ENCODE measurements at places on chromosomes 4 and X. TPM values are rescaled to one million over a fixed set of nuclear protein-coding genes. Genes with fewer than 3 reads are reported as not detected.

DNA sequence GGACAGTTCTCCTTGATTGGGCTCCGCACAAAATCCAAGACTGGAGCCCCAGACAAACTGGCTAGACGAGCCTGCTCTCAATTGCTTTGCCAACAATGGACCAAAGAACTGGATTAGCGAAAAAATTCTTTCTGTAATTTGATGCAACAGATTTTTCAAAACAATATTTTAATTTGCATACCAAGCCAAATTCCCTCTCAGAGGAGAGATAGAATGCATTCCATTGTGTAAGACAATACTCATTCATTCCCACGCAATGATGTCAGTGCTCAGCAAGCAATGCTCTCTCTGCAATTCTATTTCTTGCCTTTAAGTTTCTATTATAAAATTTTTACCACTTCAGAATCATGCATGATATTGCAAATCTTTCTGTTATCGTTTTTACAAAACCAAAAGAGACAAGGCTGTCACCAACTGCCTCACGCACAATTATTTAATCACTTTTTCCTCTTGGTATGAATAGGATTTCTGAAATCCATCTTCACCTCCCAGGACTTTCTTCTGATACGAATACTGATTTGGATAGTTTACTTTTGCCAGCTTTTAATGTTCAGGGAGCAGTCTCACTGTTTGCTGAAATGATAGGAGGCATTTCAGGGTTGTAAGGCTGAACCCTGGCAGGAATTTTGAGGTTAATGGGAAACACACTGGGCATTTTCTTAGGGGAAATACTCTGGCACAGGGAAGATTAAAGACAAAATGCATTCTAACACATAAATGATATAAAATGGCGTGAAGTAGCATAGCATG lies 46.1 kb upstream of the HCCS start:
- peak; percentile 57 for ATAC-seq

DNA sequence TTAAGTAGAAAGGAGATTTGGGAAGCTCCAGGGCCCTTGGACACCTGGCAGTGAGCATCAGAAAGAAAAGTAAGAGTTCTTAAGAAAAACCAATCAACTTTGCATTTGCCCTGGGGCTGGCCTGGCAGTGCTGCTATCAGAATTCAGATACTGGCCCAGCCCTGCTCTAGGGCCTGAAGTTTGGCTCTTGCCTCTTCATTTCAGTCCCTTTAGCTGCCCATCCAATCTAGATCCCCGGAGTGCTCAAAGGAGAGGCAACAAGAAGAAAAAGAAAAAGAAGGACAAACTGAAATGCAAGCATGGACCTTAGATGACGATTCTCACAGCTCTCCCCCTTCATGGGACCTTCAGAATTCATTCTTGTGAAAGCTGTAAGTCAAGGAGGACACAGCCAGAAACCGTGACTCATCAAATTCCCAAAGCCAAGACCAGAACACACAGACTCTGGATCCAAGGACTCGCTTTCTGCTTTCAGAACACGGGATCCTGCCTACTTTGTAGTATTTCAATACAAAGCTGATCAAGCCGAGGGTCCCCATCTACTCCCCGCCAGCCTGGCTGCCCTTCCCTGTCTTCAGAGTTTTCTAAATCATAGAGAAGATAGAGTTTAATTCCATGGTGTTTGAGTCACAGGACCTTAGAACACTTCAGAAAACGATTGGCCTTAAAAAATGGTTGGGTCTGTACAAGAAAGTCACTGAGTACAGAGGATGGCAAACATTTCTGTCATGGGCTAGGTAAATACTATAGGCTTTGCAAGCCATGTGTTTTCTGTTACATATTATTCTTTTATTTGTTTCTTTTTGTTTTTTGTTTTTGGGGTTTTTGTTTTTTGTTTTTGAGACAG lies 103.7 kb downstream of the RBM47 start:
- ATAC-seq, result peak; percentile 77

- no peak for ATAC-seq
Measured at GRCh38 chrX:116726806-116727205, 264.0 kb upstream of the CT83 start.

DNA sequence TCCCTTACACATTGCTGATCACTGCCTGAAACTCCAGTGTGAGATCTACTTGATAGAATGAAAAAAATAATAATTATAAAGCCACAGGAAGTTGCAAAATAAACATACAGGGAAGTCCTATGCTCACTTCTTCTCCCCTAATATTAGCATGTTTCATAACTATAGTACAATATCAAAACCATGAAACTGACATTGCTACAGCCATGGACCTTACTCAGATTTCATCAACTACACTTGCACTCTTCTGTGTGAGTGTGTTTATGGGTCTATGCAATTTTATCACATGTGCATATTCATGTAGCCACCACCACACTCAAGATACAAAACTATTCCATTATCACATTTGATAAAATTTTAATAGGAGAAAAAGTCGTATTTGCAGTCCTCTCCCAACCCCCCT lies 57.3 kb downstream of the SPINK2 start:
- ATAC-seq, result no peak

The UGT2A3 gene
- 0.23 TPM for total RNA-seq

The HSFX4 gene
- not detected for total RNA-seq
